ENCODE measurements at places on chromosomes 7 and 10.

- no peak for DNase-seq
These were observed 24.4 kb downstream of the CPED1 start for GRCh38 chr7:121012919-121013318.

DNA sequence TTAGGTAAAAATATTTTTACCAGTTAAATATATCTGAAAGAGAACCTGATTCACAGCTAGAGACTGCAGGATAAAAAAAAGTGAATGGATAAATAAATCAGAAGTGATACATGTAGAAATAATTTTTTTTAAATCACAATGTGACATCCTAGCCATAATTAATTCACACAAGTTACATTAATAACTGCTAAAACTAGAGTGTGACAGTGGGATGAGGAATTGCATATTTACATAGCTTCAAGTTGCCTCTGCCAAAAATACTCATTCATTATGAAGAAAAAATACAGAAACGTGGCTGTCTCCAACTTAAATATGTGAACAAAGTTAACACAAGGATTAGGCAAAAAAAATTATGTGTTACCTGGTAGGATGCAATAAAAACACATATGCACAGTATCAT lies 473.5 kb upstream of the SEMA3A start:
- no peak for DNase-seq

- no peak for DNase-seq
These were observed 16.7 kb upstream of the ABCC2 start for GRCh38 chr10:99765672-99766301.

GRCh38 chr10:27482984-27483956 lies 20.8 kb upstream of the RAB18 start:
- no peak for DNase-seq

DNA sequence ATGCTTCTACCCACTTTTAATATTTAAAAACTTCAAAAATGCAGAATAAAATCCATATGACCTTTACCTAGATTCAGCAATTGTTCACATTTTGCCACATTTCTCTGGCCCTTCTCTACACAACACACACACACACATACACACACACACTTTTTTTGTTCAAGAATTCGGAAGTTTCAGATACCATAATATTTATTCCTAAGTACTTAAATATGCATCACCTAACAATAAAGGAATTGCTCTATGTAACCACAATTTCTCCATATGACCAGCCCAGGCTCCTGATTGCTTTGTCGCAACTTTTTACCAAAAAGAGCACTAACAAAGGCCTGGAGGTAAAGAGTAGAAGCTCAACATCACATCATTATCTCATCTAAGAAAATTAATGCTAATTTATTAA lies 106.6 kb downstream of the FAS start:
- no peak for DNase-seq

DNA sequence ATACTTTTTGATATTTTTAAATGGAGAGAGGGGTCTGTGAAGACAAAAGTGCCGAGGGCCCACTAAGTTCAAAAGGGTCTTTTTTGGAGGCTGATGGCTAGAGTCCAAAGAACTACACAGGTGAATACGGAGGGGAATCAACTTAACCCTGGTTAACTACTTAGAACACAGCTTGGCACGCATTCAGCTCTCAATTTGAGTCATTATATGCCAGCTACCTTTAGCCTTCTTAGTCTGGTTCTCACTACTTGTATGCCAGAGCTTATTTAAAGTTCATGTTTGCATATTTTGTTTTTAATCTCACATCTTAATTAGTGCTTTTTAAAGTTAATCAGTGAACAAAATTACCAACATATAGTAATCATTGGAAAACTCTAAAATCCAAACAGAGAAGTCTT lies 80.8 kb downstream of the VWDE start:
- DNase-seq, result no peak

DNA sequence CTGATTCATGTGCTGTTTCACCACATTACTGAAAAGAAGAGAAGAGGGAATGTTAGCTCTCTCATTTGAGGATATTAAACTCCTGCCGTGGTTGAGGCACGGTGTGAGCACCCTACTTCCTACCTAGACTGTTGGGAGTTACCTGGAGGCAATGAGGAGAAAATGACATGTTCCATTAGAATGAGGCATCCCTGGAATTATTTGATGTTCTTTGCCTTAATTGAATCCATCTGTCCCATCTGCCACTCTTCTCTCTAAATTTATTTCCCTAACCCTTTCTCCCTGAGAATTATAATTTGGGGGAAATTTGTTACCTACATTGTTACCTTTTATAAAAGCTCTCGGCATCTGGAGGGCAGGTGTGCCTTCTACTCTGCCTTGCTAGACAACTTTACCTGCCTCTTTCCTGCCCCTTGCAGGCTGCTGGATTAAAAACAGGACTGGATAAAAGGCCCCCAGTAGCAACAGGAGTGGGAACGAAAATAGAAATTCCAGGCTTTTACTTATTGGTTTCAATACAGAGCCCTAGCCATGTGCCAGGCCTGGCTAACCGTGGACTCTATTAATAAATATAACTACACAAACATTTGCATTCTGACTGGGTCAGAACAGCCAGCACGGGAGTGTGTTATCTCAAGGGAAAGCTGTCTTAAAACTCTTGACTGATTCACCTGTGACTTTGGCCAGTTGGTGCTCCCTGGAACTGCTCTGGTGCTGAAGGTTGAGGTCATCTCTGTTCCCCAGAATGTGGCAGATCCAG lies 4.4 kb upstream of the ATXN7L1 start:
- no peak for DNase-seq
